ENCODE measurements at places on chromosomes 12 and 14.

- DNase-seq, result no peak
Observed at GRCh38 chr12:46152456-46152855, 116.4 kb downstream of the SLC38A1 start.

- DNase-seq, result no peak
Observed at GRCh38 chr12:9342614-9343353, 134.6 kb upstream of the PZP start.

- DNase-seq, result no peak
Observed at GRCh38 chr12:93229494-93230325, 148.0 kb upstream of the NUDT4 start.

DNA sequence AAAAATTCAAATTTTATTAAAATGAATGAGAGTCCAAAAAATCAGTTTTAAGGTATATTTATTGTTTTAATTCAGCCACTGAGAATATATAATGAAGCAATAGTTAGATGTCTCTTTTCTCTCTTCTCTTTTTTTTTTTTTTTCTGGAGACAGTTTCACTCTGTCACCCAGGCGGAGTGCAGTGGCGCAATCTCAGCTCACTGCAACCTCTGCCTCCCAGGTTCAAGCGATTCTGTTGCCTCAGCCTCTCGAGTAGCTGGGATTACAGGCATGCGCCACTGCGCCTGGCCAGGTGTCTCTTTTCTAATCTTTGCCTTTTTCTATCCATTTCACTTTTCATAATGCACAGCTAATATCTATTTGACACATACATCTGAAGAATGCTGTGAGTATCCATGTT, 307.1 kb upstream of the RGS6 start:
- DNase-seq, result no peak
